ENCODE measurements at places on chromosomes 3 and 15.

GRCh38 chr15:67175643-67176071, 78.8 kb downstream of the AAGAB start:
- peak; percentile 65 for DNase-seq

GRCh38 chr3:128532012-128532983, 39.3 kb upstream of the GATA2 start:
- no peak for DNase-seq

DNA sequence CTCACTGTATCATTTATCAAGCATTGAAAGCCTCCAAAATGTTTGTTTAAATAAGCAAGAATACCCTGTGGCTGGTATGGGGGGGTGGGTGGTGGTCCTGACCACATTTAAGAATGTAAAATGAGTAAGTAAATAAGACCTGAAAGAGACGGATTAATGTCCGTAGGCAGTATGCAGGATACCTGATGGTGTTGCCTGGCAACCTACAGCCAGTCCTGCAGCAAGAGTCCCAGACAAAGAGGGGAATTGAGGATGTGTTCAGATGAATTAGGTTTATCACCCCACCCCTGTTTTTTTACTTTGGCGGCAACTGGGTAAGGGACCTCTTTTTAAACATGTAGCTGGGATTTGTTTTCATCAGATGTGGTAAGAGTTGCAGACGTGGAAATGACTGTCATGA, 99.8 kb upstream of the BFSP2 start:
- no peak for DNase-seq

GRCh38 chr3:171883893-171884279, 40.7 kb downstream of the TMEM212 start:
- DNase-seq = no peak

DNA sequence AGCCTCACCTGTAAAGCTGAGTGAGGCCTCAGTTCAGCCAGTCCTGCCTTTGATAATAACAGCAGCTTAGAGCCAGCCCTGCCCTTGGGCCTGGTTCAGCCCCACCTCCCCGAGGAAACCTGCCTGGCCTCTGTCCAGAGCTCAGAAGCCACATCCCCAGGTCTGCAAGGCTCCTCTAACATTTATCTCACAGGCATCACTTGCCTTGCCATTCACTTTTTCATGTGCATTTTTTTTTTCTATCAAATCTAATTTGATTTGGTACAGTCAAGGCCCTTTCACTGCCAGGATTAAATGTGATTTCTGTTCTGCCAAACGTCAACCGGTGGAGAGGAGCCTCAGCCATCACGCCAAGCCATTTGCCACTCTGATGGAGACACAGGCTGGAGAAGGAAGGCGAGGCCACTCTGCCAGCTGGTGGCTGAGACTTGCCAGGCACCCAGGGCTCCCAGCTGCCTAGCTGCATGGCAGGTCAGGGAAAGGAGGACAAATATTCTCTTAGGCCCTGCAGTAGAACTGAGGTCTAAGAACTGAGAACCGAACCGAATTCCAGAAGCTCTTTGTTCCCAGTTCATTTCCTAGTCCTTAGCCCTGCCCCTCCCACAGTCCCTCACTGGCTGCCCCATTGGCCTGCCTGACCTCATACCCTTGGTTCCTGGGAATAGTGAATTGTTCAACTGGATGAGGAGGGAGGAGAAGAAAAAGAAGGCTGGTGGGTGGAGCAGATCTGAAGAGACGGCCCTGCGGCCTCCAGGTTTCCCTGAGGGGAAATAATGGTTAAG, 76.4 kb downstream of the SPSB4 start:
- DNase-seq = no peak

- no peak for DNase-seq
These were observed 13.0 kb upstream of the MAPK6 start for GRCh38 chr15:52005748-52006701.

GRCh38 chr3:32791833-32792232, 26.0 kb upstream of the TRIM71 start:
- no peak for DNase-seq

DNA sequence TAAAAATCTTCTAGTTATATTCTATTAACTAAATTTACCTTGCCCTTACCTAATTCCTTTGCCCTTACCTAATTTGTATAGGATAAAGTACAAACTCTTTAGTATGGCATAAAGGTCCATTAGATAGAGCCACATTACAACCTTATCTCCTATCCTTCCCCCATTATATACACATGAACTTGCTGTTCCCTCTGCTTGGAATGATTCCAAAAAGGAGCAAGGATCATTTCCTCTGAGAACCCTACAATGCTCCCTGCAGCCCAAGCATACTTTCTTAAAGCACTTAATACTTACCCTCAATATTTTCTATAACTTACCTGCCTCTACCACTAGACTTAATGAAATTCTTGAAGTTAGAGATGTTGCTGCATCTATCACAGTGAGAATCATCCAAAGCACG, 118.9 kb upstream of the CCDC54 start:
- DNase-seq = no peak

DNA sequence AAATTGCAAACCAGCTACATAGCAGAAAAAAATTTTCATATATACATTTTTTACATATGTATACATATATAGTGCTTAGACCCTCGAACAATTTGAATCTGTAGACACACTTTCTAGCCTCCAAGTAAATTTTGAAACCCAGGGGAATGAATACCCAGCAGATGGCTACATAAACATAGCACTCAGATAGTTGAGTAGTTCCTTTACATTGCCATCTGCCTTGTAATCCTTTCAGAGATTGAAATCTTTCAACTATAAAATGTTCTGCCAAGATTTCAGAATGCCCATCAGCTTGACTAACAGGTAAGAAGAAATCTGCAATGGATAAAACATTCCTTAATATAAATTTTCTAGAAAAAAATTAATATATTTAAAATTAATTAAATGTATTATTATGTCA, 1333.5 kb upstream of the CADM2 start:
- no peak for DNase-seq

- DNase-seq = peak; percentile 29
These were observed 116.2 kb downstream of the MFSD1 start for GRCh38 chr3:158918008-158918407.

DNA sequence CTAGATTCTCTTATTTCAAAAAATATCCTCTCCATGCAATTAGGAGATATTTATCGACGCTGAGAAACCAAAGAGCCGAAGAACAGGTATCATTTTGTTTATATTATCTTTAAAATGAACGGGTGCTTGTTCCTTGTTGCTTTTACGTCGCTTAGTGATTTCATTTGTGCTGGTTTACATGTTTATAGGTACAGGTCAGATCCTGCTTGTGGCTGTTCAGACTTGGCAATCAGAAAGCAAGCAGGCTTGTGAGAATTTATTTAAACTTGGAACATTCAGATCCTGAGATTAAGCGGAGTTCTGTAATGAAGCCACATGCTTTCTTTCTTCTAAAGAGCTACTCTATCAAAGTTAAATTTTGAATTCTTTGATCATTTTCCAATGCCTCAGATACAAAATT, 43.0 kb upstream of the ATP2C1 start:
- no peak for DNase-seq

DNA sequence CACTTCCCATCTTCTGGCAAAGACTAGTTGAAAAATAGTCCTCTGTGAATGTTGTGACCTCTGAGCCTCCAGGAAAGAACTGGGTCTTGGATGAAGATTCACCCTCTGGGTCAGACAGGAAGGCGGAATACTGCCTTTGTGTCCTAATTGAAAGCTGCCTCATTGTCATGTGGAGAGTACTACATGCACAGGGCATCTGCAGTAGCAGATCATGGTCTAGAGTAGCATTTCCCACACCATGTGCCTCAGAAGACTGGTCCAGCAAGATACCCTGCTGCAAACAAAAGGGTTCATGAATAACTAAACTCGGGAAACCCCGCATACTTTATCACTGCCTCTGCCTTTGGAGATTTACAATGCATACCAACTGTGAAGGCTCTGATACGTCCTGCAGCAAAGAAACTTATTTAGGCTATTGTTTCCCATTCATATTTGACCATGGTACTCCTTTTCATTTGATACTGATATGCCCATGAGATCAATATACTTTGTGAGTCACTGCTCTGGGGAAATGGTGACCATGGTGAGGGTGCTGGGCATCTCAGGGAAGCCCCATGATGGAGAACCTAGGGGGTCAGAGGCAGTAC, 22.7 kb downstream of the IRAK2 start:
- DNase-seq = no peak

- DNase-seq = peak; percentile 69
These were observed 22.7 kb upstream of the CHD2 start for GRCh38 chr15:92877416-92877815.

- DNase-seq = no peak
These were observed 28.0 kb downstream of the SV2B start for GRCh38 chr15:91128016-91128415.

GRCh38 chr3:129481766-129482332, 41.8 kb downstream of the IFT122 start:
- DNase-seq = peak; percentile 76

- DNase-seq = no peak
These were observed 25.9 kb upstream of the SNRK start for GRCh38 chr3:43260412-43260811.

DNA sequence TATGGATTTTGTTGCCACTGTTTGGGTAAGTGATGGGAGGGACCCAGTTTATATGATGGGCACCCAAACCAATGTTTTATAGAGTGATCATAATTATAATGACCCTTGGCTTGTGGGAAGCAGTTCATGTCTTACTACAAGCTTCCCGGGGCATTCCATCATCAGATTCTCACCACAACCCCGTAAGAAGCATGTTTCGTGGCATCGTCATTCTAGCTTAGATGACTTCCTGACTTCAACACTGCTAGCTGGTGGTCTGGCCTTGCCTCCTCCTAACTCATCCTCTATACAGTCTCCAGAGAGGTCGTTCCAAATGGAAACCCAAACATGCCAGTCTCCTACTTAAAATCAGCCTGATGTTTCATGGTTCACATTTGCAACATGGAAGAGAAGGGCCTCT, 226.9 kb downstream of the ADAMTS9 start:
- DNase-seq = peak; percentile 39

DNA sequence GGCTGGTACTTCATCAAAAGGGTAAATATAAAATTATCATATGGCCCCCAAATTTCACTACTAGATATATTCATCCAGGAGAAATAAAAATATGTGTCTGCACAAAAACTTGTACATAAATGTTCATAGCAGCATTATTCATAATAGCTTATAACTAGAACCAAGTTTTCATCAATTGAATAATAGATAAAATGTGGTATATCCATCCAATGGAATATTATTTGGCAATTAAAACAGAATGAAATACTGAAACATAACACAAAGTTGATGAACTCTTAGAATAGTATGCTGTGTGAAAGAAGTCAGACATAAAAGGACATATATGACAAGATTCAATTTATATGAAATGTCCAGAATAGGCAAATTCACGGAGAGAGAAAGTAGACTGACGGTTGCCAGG, 389.3 kb upstream of the ADAMTS9 start:
- no peak for DNase-seq

GRCh38 chr3:128624526-128625138, 26.0 kb downstream of the RPN1 start:
- DNase-seq = no peak

DNA sequence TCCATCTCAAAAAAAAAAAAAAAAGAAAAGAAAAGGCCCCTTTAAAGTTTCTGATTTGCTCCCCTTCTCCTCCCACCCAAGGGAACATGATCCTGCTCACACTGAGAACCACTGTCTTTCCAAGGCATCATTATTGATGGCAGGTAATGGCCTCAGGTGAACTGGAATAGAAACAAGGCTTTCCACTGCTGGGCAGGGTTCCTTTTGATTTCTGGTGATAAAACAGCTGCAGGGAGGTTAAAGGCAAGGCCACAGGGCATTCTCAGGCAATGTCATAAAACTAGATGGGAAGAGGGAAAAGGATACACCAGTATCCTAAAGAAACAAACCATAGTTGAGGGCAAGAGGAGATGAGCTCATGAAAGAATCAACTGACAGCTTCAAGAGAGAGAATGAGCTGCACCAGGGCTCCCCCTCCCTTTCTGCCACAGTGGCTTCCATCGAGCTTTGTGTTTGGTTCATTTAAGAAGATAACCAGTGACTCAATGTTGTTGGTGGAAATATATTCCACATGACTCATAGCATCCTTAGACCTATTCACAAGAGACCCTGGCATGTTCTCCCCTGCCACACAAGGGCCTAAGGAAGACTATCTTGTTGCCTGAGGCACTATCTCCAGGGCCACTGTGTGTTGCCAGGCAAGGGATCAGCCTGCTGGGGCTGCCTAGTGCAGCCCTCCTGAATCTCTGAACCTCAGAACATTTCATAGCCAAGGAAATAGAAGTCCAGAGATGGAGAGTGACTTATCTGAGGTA, 86.4 kb downstream of the WDR76 start:
- DNase-seq = no peak

DNA sequence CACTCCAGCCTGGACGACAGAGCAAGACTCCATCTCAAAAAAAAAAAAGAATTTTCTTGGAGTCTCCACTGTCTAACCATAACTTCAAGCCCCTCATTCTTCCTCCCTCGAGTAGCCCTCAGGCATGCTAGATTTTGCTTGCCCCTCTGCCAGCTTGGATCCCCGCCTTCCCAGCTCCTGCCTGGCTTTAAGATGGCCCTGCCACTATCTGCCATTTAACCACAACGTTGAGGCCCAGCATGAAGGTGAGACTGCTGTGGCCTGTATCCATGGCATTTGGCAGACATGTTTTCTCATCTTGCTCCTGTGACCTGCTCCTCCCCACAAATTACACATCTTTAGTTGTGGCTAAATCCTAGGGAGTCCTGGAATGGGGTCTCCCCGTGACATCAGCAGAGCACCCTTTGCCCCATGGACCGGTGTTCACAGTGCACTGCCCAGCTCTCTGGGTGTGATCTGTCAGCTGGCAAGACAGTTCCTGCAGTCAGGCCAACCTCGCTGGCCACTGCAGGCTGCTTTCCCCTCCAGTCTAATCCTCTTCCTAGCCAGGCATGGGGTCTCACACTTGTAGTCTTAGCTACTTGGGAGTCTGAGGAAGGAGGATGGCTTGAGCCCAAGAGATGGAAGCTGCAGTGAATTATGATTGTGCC, 10.4 kb downstream of the VPS18 start:
- no peak for DNase-seq

GRCh38 chr3:195813916-195814640, 2.3 kb upstream of the MUC4 start:
- peak; percentile 4 for DNase-seq

DNA sequence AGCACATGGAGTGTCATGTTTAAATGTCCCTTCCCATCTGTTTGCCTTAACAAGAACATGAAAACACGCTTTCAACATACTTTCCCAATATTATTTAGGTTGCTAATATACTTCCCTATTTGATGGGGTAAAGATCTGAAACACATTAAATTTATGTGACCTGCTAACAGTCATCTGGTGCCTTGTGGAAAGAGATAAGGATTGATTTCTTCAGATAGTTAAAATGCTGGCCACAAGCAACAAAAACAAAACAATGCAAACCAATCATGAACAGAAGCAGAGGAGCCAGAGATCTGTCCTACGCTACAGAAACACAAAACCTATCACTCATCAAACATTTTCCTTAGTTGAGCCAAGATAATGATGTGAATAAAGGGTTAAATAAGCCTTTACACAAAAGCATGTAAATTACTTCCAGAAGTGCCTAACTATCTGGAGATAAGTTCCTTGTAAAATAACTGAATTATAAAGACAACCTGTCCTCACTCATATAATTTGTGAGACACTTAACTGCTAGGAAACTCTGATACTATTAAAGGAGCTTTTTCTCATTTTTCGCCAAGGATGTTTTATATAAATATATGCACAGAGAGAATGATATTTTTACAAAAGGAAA, 109.9 kb downstream of the NSUN3 start:
- no peak for DNase-seq

- DNase-seq = no peak
These were observed 693.0 kb downstream of the NR2F2 start for GRCh38 chr15:97023488-97023844.

- no peak for DNase-seq
These were observed 218.8 kb downstream of the TBL1XR1 start for GRCh38 chr3:176978441-176978840.

GRCh38 chr3:113660458-113660857, 36.0 kb downstream of the USF3 start:
- no peak for DNase-seq

All from femur (tissue), 1 donor.